ENCODE measurements at places on chromosomes 2 and 18.

GRCh38 chr2:159157361-159158209 lies 128.9 kb downstream of the WDSUB1 start:
- no peak for DNase-seq

GRCh38 chr2:240736281-240737250 lies 44.9 kb downstream of the AQP12A start:
- no peak for DNase-seq

- DNase-seq: no peak
Measured at GRCh38 chr2:105142239-105142638, 99.3 kb upstream of the GPR45 start.

DNA sequence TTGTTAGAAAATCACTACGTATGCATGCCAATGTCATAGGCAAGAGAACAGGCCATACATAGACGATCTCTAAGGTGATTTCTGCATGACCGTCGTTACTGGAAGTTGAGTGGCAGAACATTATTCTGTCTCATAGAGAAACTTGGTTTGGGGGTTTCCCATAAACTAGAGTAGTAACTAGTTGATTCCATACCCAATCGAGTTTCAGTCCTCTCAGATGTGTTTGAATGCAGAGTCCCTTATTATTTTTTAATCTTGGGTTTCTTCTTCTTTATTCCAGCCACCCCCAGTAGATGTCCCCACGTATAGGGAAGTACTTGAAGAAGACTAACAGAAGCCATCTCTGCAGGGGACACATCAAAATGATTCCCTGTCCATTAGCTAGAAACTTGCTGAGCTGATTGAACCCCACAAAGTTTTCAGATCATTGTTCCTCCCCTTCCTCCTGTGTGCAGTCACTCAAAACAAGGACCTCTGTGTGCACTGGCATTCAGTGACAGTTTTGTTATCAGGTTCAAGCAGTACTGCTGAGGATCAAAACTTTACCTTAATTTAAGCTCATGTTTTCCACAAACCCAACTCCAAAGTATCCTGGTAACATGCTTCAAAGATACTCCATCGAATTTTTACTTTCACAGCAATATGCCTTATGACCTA lies 68.4 kb upstream of the CDCA7 start:
- DNase-seq: no peak

- DNase-seq: no peak
Measured at GRCh38 chr18:12258719-12259705, 4.9 kb downstream of the CIDEA start.

- no peak for DNase-seq
Measured at GRCh38 chr2:164700390-164700789, 79.1 kb upstream of the GRB14 start.

- DNase-seq: no peak
Measured at GRCh38 chr2:96969321-96969720, 17.1 kb downstream of the FAM178B start.

DNA sequence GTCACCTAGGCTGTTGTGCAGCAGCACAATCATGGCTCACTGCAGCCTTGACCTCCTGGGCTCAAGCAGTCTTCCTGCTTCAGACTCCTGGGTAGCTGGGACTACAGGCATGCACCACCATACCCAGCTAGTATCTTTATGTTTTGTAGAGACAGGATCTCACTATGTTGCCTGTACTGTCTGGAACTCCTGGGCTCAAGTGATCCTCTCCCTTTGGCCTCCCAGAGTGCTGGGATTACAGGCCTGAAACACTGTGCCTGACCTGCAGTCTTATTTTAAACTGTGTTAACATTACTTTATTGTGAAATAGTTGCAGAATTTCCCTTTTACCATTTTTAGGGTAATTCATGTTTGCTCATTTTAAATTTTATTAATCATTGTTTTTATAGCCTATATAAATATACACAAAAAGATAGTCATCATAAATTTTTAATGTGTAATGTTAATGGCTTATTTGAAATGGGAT lies 24.6 kb downstream of the EML4 start:
- no peak for DNase-seq
